GM06990 (cell line): ENCODE measurements at places on chromosomes 2 and 18.
A peak's percentile ranks its signal among the peaks of the same experiment; 100 is the strongest.

GRCh38 chr2:148725564-148725963, 81.0 kb downstream of the EPC2 start:
- no peak for DNase-seq

- DNase-seq, result peak; percentile 20
Observed at GRCh38 chr2:165874445-165875039, 79.0 kb downstream of the TTC21B start.

- DNase-seq, result no peak
Observed at GRCh38 chr2:150705357-150705756, 217.9 kb upstream of the RND3 start.

DNA sequence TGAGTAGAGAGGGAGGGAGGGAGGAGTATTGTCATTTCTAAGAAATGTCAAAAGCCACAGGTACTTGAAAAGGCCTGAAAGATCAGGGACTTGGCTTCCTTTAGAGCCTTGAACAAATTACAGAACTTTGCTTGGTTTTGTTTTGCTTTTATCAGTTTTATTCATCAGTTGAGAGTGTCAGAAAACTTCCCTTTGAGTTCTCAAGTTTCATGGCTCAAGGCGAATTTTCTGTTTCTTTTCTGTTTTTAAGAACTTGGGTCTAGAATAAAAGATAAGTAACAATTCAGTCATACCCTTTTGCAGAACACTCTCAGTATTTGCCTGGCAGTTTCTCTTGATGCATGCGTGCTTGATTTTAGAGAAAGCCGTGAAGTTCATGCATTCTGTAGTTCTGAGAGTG, 531.9 kb downstream of the PARD3B start:
- no peak for DNase-seq

GRCh38 chr2:192571636-192572035, 376.9 kb upstream of the TMEFF2 start:
- DNase-seq, result no peak

DNA sequence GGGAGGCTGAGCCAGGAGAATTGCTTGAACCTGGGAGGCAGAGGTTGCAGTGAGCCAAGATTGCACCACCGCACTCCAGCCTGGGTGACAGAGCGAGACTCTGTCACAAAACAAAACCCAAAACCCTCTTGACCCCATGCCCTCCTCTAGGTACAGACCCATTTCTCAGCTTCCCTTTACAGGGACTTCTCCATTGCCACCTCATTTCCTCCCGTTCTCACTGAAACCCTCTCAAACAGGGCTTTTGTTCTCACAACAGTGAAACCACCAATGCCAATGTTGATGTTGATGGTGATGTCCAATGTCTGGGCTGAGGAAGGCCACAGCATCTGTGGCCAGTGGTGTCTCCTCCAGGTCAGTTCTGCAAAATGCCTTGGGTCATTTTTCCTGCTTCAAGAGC, 69.0 kb upstream of the ZCCHC2 start:
- no peak for DNase-seq

DNA sequence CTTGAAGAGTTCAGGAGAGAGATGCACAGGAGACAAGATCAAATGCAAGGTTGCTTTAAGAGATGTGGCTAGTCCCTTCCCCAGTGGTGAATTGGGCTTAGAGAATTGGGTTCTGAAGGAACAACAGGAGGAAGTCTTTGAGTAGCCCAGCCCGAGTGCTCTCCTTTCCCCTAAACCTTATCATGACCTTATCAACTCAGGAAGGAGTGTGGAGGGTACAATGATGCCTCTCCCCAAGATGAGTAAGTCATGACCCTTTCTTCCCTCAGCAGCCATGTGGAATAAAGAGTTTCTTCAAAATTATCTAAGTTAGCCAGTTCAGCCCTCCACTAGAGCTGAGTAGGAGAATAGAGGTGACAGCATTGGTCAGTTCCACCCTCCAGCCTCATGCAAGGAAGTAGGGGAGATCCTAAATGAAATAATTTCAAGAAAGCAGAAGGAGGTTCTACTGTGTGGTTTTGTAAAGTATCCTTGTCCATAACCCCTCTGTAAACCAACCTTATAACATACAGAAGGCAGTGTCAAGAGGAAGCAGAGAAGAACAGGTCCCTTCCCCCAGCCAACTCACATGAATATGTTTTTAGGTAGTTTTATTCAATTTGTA, 88.4 kb downstream of the ARHGAP15 start:
- DNase-seq, result no peak

DNA sequence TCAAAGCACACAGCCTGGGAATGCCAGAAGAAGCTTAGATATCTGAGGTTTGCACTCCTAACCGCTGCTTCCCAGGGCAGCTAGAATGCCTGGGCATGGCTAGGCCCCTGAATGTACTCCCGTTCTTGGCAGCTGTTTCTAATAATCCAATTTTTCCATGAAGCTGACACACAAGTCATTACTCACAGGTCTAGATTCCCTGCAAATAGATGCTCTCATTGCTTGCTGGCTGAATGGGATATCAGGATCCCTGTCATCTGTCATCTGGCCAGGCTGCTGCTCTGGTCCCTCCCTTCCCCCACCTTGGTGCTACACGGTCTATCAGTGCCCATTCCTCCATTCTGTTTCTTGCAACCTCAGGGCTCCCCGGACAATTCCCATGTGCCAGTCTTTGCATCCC, 40.7 kb upstream of the TEX51 start:
- no peak for DNase-seq

GRCh38 chr2:241015439-241015838, 17.0 kb downstream of the SNED1 start:
- DNase-seq, result no peak

- no peak for DNase-seq
Observed at GRCh38 chr2:44286884-44287638, 11.8 kb downstream of the SLC3A1 start.

DNA sequence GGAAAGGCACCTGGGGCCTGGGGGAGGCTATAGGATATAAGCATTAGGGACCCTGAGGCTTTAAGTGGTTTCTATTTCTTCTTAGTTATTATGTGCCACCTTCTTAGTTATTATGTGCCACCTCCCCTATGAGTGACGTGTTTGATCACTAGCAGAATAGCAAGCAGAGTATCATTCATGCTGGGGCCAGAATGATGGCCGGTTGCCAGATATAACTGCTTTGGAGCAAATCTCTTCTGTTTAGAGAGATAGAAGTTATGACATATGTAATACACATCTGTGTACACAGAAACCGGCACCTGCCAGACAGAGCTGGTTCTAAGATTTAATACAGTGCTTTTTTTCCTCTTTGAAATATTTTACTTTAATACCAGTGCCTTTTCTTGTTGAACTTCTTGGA, 29.4 kb downstream of the LIPG start:
- DNase-seq, result no peak

- no peak for DNase-seq
Observed at GRCh38 chr2:66366619-66367018, 68.3 kb upstream of the MEIS1 start.

GRCh38 chr2:181106789-181107627, 126.6 kb downstream of the UBE2E3 start:
- peak; percentile 74 for DNase-seq

DNA sequence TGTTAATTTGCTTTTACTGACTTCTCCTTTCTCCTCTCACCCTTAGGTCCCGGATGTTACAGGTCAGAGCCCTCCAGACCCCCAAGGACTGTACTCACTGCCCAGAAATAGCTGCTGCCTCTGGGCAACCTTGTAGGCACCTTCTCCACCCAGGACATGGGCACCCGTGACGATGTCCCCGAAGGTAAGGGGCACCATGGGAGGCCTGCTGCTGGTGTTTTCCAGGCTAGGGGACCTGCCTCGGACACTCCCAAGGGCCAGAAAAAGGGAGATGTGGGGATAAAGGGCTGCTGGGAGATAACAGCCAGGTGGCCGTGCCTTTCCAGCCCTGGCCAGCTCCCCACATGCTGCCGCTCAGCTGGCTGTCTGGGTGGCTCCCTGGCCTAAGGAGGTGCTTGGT, 13.6 kb downstream of the TOGARAM2 start:
- no peak for DNase-seq

GRCh38 chr2:81583311-81584108, 1279.0 kb upstream of the LRRTM1 start:
- DNase-seq, result no peak

DNA sequence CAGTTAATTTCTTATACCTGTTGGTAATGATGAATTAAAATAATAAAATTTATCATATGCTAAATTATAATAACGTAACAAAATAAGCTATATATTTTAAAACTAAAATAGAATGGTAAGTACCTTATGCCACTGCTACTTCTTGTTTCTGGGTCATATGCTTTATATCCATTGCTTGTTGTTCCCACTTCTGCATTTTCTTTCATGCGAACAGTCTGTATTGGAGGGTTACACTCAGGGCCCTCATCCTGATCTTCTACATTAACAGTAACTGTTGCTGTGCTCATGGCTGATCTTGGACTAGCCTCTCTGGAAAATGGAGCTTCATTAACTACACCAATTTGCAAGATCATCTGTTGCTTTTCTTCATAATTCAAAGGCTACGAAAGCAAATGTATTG, 22.2 kb downstream of the DSC2 start:
- no peak for DNase-seq

DNA sequence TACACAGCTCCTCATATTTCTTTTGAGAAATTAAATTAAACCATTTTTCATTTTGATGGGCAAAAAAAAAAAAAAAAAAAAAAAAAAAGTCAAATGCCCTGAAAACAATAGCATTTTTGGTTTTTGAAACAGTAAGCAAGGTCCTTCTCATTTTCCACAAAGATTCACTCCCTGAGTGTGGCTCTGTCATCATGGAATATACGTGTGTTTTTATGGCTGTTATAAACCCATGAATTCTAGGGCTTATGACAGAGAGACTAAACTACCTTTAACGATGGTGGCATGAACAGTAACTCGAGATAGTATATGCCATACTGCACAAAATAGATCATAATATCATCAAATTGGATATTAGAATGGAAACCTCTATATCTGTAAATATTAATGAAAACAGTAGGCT, 179.2 kb upstream of the ZNF521 start:
- no peak for DNase-seq

- no peak for DNase-seq
Observed at GRCh38 chr2:150513647-150514046, 26.2 kb upstream of the RND3 start.

- no peak for DNase-seq
Observed at GRCh38 chr2:119488245-119489214, 35.8 kb downstream of the SCTR start.

DNA sequence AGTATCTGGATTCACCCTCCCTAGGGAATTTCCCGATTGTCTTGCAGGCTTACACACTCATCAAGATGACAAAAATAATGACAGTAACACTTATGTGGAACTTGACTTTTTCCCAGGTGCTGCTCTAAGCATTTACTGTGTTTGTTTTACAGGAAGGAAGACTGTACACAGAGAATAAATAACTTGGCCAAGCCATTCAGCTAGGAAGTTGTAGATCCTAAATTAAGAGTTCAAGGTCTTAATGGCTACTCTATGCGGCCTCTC, 549 bp upstream of the DPP4 start:
- no peak for DNase-seq

- no peak for DNase-seq
Observed at GRCh38 chr18:12044591-12044990, 49.1 kb upstream of the ANKRD62 start.

GRCh38 chr2:152132306-152132705, 33.5 kb upstream of the CACNB4 start:
- no peak for DNase-seq

GRCh38 chr18:73318739-73319479, 451.1 kb upstream of the NETO1 start:
- no peak for DNase-seq

DNA sequence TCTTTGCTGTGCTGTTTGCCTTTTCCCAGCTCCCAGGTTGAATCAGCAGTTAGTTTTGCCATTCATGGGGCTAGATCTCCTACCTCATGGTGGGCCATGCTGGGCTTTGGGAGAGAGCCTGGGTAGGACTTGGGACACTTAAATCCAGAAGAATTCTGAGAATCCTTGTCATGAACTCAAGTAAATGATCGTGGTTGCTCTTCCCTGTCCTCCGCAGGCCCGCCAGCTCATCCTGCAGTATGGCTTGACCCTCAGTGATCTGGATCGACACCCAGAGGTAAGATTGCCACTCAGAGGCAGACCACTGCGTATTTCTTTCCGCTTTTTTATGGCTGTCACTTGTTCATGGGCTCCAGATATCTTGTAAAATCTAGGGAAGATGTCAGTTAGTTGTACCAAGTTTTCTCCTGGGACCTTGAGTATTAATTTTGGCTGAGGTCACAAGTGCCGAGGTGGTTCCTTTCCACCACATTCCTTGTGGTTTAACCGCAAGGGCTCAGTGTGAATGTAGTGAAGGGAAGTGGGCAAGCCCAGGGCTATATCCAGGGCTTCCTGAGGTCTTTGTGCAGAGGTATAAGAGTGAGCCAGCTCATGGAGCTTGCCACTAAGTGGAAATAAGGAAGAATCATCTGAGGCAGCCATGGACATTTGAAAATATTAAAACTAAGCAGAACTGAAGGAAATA, 37.7 kb downstream of the RPIA start:
- DNase-seq, result no peak

DNA sequence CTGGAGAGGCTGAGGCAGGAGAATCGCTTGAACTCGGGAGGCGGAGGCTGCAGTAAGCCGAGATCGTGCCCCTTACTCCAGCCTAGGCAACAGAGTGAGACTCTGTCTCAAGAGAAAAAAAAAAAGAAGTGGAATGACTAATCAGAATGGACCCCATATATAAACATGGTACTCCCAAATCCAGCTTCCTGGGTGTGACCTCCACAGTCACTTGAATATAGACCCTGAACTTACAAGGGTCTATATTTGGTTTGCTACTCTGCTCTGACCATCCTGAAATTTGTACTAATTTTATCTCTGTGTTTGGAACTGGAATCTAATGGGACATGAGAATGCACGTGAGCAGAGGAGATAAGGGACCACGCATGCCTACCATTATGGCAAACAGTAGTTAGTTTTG, 275.0 kb downstream of the TNS1 start:
- DNase-seq, result no peak

- peak; percentile 50 for DNase-seq
Observed at GRCh38 chr2:74587664-74588277, 33.3 kb downstream of the DOK1 start.

DNA sequence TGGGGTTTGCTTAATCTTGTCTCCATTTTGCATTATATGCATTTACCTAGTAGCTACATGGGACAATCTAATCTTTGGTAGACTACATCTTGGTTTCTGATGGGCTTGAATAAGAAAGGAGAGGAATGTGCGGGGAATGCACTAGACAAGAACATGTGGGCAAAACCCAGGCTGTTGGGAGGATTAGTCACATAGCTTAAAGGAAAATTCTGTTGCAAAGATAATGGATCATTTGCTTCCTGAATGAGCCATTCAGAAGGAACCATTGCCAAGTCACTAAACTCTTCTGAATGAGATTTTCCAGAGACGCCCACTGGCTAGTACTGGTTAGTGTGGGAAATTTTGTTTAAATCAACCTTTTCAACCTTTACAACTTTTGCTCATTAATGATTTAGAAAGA, 84.8 kb downstream of the OSBPL6 start:
- DNase-seq, result no peak

GRCh38 chr2:17869128-17869527, 9.3 kb upstream of the KCNS3 start:
- no peak for DNase-seq
